ENCODE measurements at places on chromosomes 2 and 18.
A peak's percentile ranks its signal among the peaks of the same experiment; 100 is the strongest.

- DNase-seq, result peak; percentile 37
Measured at GRCh38 chr2:136164280-136164776, 46.4 kb upstream of the CXCR4 start.

DNA sequence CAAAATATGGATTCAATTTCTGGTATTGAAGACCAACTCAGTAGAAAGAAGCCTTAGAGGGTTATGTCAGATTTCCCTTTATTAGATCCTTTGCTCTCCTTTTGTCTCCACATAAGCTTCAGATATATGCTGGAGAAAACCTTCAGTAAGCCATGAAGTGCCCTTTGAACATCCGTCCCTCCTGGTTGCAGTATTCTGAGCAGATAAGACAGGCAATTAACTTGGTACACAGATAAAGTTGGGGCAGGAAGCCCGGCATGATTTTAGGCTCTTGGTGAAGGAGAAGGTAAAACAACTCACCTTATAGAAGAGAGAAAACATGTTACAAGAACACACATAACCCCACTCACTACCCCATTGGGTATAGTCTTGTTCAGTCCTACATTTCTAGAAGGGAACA is 76.4 kb downstream of the SRD5A2 start:
- no peak for DNase-seq

GRCh38 chr2:241879326-241879725 is 9.8 kb downstream of the RTP5 start:
- DNase-seq, result no peak

DNA sequence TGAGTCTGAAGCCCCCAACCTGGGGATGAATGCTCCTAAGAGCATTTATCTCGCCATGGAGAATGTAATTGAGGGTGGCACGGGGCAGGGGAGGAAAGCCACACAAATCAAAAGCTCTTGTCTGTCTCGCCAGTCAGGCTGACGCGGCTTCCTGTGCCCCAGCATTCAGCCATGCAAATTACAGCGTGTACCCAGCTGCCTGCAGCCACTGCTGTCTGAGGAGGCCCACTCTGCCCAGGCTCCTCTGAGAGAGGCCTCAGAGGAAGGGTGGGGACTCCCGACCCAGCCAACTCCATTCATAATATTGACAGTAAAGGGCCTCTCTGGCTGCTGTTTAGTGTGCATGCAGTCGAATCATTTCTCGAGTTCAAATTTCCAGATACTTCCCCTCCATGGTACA is 22.0 kb downstream of the SMAD7 start:
- DNase-seq, result no peak

DNA sequence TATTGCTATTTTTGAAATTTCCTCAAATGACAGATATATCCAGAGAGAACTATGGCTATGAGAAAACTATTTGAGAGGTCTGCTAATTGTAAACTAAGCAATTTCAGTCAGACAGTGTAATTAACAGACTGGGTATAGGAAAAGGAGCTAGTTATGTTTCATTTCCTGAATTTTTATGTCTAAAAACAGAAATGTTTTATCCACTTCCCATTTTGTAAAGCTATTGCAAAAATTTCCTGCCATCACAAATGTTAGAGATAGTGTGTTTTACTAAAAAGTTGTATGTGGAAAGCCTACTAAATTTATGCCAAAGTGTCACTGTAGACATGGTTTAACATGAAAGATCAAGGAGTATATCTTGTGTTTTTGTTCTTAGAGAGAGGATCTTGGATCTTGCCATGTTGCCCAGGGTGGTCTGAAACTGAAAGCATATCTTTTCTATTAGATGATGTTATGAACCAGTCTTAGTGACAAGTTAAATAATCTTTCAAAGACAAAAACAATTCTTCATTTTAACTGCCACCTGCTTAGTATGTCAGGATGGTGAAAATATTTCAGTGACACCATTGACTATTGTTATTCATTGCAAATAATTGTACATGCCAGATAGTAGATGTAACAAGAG is 40.5 kb upstream of the ITPRID2 start:
- no peak for DNase-seq

- no peak for DNase-seq
Measured at GRCh38 chr2:197517150-197517549, 1.3 kb downstream of the MOB4 start.

GRCh38 chr2:68365087-68365486 is at the start of gene PLEK:
PLEK (plus strand) TSS chr2:68365282; CDS start chr2:68365352, 70 bp downstream.
- DNase-seq, result no peak
